Stimulated activated CD4-positive, alpha-beta T cell treated with anti-CD3 and anti-CD28 coated beads, Interleukin-15, amount 100 ng/mL, for 48 hours (primary cell): ENCODE measurements at places on chromosomes 12 and 14.

DNA sequence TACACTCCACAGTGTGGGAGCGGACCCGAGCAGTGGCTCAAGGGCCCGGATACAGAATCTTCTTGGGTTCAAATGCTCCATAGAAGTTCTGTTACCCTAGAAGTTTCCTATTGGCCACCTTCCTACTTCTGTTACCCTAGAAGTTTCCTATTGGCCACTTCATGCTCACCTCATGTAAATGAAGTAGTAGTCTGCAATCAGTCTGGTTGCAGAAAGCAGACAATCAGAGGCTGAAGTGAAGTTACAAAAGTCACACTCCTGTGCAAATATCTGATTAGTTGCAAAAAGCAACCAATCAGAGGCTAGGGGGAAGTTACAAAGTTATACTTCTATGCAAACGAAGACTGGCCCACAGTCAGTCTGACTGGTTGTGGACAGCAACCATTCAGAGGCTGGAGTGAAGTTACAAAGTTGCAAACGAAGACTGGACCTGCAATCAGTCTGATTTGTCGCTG lies 77.8 kb upstream of the CPNE8 start:
- no peak for DNase-seq

DNA sequence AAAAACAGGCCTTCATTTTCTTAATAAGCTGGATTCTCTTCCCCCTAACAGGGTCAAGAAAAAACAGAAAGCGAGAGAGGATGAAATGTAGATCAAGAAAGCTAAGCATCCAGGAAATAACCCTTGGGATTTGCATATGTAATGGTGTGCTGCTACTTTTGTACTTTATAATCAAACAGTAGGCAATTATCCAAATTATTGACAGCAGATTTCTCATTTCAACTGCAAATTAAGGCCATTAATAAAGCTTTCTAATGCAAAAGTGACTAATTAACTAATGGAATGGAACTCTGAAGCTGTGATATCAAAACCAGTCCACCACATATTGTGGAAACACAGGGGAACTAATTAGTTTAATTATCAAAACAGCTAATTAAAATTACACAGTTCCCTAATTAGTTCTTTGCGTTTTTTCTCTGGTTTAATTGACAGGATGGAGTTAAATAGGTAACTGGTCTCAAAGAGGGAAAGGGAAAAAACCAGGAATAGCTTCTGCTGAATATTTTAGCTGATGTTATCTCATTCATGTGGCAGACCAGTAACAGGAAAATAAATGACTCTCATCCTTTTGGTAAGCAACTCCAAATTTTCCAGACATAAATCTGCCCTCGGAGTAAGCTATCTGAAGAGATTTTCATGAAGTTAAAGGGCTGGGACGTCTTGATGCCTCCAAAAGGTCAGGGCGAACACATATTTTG lies 182.7 kb upstream of the LMO3 start:
- DNase-seq, result no peak

GRCh38 chr12:109116611-109116949 lies 193 bp downstream of the ACACB start:
- no peak for DNase-seq

DNA sequence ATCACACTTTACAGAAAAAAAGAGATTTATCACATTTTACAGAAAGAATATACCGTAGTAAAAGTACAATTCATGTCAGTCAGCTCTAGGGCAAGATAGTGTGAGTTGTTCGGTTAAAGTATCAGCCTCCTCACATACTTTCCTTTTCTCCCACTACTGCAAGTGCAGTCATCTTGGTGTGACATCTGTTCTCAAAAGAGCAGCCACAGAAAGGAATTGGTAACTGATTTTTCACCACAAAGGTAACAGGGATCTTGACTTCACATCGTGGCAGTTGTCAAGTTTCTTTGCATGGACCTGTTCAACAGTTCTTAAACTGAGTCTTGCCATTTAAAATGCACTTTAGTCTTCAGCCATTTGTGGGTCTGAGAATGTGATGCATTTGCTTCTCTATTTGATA lies 5.0 kb upstream of the E2F7 start:
- no peak for DNase-seq

DNA sequence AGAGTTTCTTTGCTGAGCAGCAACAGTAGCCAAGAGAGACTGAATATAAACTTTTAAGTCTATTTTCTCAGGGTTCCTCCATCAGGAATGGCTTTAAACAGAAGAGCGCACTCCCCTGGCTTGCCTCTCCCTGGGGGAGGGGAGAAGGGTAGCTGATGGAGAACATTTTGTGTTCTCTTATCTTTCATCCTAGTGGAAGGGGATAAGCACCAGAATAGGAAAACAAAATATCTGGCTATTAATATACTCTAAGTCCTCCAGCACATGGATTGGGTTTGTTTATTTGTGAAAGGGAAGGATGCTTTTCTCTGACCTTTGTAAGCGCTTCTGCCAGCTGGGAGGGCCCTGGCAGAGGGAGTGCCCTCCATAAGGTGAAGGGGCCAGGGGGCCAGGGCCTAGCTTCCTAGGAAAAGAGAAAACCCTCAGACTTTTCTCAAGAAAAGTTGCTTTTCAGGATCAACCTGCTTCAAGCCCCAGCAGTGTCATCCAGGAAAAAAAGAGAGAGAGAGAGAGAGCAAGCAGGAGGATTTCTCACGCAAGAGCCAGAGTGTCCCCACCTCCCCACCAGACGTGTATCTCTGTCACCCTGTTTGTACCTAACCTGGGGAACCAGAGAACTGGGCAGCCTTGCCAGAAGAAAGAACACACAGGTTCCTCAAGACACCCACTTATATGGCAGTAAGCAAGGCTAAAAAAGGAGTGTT lies 34.3 kb upstream of the ATP2A2 start:
- no peak for DNase-seq

GRCh38 chr14:51539571-51540037 lies 112.1 kb upstream of the FRMD6 start:
- DNase-seq, result no peak

DNA sequence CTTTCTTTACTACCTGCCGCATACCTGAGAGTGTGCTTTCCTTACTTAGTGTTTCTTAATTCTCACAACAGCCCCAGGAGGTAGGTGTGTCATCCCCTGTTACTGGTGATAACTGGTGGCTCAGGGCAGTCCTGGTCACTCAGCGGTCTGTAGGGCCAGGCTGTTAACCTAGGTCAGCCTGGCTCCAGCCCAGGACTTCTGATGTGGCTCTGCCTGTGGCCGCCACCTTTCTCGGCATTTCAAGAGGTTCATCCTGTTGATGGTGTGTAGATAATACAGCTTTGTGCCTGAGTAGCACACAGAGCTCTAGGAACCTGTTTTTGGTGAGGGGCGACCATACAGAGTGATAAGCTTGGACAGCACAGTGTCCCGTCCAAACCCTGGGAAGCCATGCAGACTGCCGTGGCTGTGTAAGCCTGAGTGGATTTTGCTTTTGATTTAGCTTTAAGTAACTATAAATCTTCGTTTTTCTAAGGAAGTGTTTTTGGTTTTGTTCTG lies 11.9 kb upstream of the DNAH10 start:
- DNase-seq, result no peak

- no peak for DNase-seq
These were observed 16.0 kb downstream of the EIF2B2 start for GRCh38 chr14:75018694-75019093.

GRCh38 chr12:95784915-95785314 lies 5.6 kb downstream of the NTN4 start:
- no peak for DNase-seq

- no peak for DNase-seq
These were observed 88.7 kb downstream of the APAF1 start for GRCh38 chr12:98733667-98734350.

- no peak for DNase-seq
These were observed 77.2 kb downstream of the CCDC92 start for GRCh38 chr12:123895451-123895850.

- DNase-seq, result no peak
These were observed 122.1 kb downstream of the SLC5A8 start for GRCh38 chr12:101087920-101088319.

DNA sequence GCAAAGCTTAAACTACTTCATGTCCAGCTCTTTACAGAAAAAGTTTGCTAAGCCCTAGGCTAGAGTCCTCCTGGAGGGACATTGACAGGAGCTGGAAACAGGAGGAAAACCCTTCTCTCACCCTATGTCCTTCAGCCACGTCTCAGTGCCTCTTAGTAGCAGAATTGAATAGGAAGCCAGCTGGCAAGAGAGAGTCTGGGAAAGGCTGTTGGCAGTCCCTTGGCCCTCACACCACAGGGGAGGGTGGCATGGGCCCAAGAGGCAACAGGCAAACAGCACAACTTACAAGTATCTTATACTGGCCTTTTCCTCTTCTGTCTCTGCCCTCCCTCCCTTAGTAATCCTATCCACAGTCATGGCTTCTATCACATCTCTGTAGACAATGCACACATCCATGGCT lies 27.7 kb upstream of the DHRS2 start:
- no peak for DNase-seq

- DNase-seq, result no peak
These were observed 151.3 kb upstream of the DCN start for GRCh38 chr12:91333966-91334365.

- DNase-seq, result no peak
These were observed at the start of gene SERPINA5 for GRCh38 chr14:94581127-94581999. Gene SERPINA5, plus strand, starts transcription at chr14:94581426. Its CDS starts 5,937 bp downstream, at chr14:94587363.

- DNase-seq, result no peak
These were observed 151.3 kb upstream of the PRKD1 start for GRCh38 chr14:30078811-30079402.

GRCh38 chr12:15265875-15266274 lies 44.7 kb upstream of the RERG start:
- DNase-seq, result no peak

GRCh38 chr14:34231626-34232025 lies 230.4 kb downstream of the SPTSSA start:
- no peak for DNase-seq
